Fibroblast of skin of right biceps (primary cell): ENCODE measurements at places on chromosomes 7 and 10.

DNA sequence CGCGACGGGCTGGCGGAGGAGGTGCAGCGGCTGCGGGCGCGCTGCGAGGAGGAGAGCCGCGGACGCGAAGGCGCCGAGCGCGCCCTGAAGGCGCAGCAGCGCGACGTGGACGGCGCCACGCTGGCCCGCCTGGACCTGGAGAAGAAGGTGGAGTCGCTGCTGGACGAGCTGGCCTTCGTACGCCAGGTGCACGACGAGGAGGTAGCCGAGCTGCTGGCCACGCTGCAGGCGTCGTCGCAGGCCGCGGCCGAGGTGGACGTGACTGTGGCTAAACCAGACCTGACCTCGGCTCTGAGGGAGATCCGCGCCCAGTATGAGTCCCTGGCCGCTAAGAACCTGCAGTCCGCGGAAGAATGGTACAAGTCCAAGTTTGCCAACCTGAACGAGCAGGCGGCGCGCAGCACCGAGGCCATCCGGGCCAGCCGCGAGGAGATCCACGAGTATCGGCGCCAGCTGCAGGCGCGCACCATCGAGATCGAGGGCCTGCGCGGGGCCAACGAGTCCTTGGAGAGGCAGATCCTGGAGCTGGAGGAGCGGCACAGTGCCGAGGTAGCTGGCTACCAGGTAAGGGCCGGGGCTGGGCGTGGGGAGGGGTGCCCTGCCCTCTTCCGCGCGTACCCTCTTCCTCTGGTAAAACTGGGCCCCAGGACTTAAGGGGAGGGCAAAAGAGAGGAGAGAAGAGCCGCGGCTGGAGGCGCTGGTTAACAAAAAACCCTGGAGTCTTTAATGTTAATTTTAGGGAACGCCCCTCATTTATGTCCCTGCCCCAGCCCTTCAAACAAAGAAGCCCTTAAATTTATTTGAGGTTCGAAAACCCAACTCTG, 987 bp downstream of the INA start:
- DNase-seq, result no peak

GRCh38 chr7:49631071-49631815, 142.2 kb upstream of the VWC2 start:
- no peak for DNase-seq

GRCh38 chr10:133046390-133046765, 41.3 kb upstream of the ADGRA1 start:
- no peak for DNase-seq

GRCh38 chr7:134908289-134908688, 78.0 kb upstream of the AGBL3 start:
- peak; percentile 65 for DNase-seq

GRCh38 chr10:50379616-50380015, 128.3 kb upstream of the ASAH2 start:
- DNase-seq, result no peak

- DNase-seq, result no peak
These were observed 70.2 kb upstream of the EXOC6 start for GRCh38 chr10:92778091-92778490.

GRCh38 chr7:55533050-55533728, 39.1 kb downstream of the VOPP1 start:
- DNase-seq, result peak; percentile 50

DNA sequence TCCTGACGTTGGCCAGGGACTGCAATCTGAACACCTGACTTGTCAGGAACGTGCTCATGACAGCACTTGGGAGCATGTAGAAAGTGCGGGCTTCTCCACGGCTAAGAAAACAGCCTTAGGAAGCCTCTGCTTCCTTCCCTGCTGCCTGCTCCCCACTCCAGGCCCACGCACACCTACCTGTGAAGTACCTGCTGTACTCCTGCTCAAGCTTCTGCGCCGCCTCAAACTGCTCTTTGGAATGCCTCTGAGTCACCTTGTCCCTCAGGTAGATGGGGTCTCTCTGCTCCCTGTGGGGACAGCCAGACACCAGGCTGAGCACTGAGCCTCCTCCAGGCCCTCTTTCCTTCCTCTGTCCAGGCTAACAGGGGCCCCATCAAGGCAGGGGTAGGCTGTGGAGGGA, 132.7 kb downstream of the DLG5 start:
- DNase-seq, result no peak

GRCh38 chr10:33326933-33327332, 7.5 kb downstream of the NRP1 start:
- DNase-seq, result no peak

DNA sequence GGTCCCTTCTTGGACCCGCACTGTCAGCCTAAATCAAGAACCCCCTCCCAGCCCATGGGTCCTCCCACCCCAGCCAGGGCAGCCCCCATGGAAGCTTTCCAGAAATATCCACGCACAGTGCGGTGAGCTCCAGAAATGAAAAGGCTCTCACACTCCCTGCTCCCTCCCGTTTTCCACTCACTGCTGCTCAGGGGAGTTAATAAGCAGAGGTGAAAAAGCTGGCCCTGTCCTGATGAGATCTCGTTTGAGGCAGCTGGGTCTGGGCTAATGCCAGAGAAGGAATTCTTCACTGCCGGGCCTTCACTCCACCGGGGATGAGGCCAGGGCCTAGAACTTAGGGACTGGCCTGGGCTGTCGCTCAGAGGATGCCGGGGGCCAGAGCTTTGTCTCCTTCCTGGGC, 102.2 kb downstream of the ZMIZ1 start:
- DNase-seq, result no peak

- DNase-seq, result no peak
These were observed 46.2 kb downstream of the CACUL1 start for GRCh38 chr10:118708571-118708970.

DNA sequence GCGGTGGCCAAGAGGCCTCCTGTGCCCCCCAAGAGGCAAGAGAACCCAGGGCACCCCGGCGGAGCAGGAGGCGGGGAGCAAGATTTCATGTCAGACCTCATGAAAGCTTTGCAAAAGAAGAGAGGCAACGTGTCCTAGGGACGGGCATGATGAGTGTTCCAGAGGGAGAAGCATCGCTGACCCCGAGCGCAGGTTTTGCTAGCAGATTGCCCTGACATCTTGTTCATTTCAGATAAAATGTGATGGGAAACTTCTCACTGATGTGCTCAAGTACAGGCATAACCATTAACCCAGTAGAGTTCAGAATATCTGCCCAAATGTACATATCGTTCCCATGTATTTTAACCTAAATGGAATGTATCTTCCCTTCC, 129.2 kb downstream of the APBB1IP start:
- no peak for DNase-seq

GRCh38 chr7:6316226-6316625, 43.8 kb upstream of the CYTH3 start:
- no peak for DNase-seq

GRCh38 chr10:122875843-122876466, 3.4 kb downstream of the FAM24B start:
- no peak for DNase-seq

GRCh38 chr10:51057925-51058324, 16.4 kb upstream of the PRKG1 start:
- no peak for DNase-seq

DNA sequence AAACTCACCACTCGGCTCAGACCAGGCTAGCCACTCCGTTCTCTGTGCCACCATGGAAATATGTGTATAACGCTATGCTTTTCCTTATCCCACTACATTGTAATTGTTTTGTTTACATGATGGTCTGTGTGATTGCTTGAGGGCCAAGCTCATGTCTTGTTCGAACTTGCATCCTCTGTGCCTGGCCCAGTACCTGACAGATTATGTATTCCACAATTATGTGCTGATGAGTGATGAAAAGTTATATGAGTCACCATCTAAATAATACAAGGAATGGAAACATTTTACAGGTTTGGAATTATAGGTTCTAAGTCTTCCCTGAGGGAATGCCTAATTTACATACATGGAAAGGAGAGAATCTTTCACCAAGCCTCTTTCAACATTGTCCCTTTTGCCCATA, 137.4 kb downstream of the C7orf25 start:
- DNase-seq, result no peak

GRCh38 chr7:52285689-52286088, 749.7 kb upstream of the POM121L12 start:
- DNase-seq, result no peak

DNA sequence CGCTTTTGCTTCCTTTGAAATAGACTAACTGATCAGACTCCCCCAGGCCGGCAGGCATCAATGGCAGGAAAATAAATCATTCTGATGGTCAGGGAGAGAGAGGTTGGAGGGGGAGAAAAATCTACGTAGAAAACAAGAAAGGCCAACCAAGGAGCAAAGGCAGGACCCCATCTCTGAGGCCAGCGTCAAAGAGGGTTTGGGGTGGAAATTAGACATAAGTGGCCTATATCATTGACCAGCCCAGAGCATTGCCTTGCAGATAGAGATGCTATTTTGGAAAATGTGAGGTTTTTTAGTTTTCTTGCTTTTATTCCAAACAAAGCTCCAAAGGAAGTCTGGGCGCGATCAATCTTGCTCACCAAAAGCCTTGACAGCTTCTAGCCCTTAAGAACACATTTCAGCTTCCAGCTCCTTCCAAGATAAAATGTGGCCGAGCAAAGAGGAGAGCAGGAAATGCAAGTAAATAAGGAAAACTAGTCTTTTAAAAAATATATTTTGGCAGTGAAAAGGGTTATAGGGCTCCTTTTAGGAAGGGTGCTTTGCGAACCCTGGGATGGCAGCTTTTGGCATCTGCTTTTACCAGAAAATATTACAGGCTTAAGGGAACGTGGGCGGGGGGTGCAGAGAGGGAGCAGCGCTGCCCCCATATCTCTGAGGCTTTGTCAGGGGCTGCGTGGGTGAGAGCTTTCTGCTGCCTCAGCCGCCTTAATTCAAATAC, 2.0 kb upstream of the HOXA2 start:
- DNase-seq, result no peak

- DNase-seq, result peak; percentile 90
These were observed 73.8 kb downstream of the SHOC2 start for GRCh38 chr10:110993024-110993693.

DNA sequence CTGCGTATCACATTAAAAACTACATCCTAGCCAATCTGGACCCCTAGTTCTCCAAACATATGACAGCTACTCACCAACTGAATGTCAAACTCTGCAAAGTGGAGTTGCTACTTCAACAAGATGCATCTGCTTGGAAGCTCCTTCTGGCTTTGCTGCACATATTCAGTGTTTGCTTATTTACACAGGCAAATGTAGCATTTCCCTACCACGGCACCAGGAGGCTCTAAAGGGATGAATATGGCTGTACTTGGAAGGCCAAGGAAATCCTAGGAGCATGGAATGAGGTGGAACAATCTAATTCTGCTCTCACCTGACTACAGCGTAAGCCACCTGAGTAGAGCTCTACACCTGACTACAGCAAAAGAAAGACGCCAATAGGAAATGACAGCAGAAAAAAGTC, 39.7 kb downstream of the MTPAP start:
- DNase-seq, result no peak

- no peak for DNase-seq
These were observed 70.5 kb downstream of the AHR start for GRCh38 chr7:17368856-17369524.

GRCh38 chr10:101693651-101693977, 1.4 kb downstream of the FBXW4 start:
- peak; percentile 72 for DNase-seq

DNA sequence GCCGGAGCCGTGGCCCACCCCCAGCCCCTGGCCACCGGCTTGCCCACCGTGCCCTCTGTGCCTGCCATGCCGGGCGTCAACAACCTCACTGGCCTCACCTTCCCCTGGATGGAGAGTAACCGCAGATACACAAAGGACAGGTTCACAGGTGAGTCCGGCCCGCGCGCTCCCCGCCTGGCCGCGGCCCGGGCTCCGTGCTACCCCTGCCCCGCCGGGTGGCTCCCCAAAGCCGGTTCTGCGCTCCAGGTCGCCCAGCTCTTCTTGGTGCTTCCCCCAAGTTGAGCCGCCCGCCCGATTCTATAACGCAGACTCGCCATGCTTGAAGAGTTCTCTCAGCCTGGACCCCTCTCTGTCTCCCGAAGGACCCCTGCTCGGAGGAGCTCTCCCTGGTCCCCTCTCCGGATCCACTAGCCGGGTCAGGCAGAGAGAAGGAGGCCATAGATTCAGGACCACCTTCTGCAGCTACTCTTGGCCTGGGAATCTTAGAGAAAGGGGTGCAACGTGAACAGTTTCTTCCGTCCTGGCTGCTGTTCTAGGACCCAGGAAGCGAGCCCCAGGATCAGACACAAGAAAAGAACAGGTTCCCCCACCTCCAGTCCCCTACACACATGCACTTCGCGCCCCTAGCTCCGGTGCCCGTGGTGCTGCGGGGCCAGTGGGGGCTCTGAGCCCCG, 999 bp downstream of the TLX1 start:
- no peak for DNase-seq

GRCh38 chr7:108568801-108569380, 615 bp downstream of the THAP5 start:
- no peak for DNase-seq

DNA sequence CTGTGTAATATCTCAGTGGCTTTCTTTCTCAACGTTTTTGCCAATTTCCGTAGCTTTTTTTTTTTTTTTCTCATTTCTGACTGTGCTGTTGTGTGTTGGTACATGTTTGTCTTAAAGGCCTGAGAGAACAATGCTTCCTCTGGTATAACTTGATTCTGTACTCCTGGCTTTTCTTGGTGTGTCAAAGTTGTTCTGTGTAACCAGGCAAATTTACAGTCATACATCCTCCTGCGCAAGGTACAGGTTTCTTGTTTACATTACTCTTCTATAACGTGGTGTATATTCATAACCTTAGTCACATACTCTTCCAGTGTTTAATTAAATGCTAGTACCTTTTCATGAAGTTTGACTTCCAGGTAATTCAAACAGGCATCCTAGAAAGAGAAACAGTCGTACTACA, 8.3 kb upstream of the ARHGAP12 start:
- DNase-seq, result no peak

- DNase-seq, result no peak
These were observed 19.7 kb downstream of the FAM53B start for GRCh38 chr10:124724279-124725027.

DNA sequence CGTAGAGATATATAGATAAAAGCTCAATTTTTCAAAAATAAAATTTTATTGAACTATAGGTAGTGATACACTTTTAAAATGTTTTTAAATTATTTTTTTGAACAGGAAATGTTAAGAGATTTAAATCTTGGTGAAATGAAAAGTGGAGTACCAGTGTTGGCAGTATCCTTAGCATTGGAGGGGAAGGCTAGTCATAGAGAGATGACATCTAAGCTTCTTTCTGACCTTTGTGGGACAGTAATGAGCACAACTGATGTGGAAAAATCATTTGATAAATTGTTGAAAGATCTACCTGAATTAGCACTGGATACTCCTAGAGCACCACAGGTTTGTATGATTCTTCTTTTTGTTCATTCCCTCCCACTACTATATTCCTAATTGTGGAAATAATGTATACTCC, 15.8 kb downstream of the PDCD4 start:
- DNase-seq, result no peak

GRCh38 chr10:125222515-125223308, 62.3 kb upstream of the CTBP2 start:
- DNase-seq, result no peak
